ENCODE measurements at places on chromosomes 6 and 20.

DNA sequence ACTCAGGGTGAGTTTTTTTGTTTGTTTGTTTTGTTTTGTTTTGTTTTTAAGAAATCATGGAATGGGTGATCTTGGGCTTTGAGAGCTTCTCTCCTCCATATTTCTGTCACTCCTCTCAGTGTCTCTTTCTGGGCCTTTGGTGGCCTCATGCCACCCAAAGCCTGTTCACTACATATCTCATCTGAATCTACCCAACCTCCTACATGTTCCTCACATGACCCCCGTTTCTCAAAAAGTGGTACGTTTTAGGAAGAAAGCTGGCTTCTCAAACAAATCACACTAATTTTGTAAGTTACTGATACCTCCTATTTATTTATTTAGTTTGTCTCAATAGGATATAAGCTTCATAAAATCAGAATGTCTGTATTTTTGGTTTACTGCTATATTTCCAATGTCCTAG, 80.0 kb downstream of the SESN1 start:
- DNase-seq: no peak

- no peak for DNase-seq
Observed at GRCh38 chr20:60306105-60306504, 347.9 kb downstream of the CDH26 start.

DNA sequence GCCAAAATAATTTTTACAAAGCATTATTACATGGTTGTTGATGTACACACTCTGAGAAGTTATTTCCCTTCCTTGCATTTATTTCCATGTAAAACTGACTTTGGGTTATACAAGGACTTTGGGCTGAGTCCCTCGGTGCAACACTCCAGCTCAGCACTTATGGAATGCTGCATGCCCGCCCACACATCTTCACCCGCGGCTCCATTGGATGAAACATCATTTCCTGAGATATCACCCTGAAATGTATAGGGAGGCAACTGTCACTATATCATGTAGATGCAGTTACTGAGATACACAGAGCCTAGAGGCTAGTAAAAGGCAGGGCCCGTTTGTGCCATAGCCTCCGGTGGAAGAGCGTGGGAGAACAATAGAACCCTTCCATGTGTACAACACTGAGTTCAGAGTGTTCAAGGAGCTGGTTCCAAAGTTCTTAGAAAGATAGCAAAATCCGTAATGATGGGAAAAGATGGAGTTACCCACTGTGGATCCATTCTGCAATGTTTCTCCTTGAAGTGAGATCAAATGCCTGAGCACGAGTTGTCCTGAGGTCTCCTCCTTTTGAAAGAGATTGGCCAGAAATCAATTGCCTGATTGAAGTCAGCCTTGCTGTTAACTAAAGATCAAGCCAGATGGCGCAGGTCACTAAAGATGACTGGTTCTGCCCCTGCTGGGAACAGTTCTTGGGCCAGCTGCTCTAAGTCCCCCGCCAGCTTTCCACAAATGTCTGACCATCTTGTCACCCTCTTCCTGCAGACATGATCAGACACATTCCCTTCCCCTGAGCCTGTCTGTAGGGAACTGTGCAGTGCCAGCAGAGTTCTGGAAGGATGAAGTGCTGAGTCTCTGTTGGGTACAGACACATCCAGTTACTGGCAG, 100.9 kb upstream of the IYD start:
- DNase-seq: peak; percentile 9

DNA sequence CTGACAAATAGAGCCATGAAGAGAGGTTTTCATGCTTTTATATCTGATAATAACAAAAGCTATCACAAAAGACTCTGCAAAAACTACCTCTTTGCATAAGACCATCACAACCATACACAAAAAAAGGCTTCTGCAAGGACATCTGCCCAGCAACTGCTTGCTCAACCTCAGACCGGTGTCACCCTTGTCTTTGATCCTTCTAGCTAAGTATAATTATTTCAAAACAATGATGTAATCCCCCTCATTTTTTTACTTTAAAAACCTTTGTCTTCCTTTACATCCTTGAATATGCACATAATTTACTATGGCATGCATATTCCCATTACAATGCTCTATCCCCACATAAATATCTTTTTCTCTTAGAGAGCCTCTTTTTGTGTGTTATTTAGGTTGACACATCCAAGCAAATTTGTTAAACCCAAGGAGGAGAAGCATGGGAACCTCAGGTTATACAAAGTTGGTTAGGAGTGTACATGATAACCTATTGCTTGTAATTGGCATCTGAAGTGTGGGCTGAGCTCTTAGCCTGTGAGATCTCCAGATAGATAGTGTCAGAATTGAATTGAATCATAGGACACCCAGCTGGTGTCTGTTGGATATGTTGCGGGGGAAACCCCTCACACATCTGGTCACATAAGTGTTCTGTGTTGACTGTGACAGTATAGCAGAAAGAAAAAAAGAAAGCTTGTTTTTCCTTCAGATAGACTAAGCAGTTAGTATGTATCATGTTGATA, 20.7 kb upstream of the CGA start:
- DNase-seq: no peak

- no peak for DNase-seq
Observed at GRCh38 chr20:34375977-34376430, 12.9 kb downstream of the ITCH start.

GRCh38 chr20:46523696-46524328, 10.5 kb upstream of the ZNF334 start:
- no peak for DNase-seq

GRCh38 chr6:44624226-44624625, 236.7 kb downstream of the CDC5L start:
- DNase-seq: no peak

GRCh38 chr6:15977050-15977449, 151.8 kb upstream of the MYLIP start:
- no peak for DNase-seq

- no peak for DNase-seq
Observed at GRCh38 chr20:7959484-7959883, 19.2 kb upstream of the HAO1 start.

DNA sequence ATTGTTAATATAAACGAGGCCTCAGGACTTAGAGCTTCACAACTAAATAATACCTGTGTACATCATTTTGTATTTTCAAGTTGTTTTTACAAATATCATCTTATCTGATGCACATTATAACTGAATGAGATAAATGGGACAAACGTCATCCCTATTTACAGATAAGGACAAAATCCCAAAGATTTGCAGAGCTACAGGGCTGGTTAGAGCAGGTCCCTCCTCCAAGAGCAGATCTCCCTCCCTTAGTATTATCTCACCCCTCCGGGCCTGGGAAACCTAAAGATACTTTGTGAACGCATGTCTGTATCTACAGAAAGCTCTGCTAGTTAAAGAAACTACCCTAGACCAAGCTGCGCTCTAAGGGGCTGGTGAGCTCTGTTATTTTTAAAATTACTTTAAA, 130.4 kb upstream of the PROKR2 start:
- no peak for DNase-seq

GRCh38 chr6:142537612-142538478, 236.0 kb downstream of the ADGRG6 start:
- peak; percentile 3 for DNase-seq

DNA sequence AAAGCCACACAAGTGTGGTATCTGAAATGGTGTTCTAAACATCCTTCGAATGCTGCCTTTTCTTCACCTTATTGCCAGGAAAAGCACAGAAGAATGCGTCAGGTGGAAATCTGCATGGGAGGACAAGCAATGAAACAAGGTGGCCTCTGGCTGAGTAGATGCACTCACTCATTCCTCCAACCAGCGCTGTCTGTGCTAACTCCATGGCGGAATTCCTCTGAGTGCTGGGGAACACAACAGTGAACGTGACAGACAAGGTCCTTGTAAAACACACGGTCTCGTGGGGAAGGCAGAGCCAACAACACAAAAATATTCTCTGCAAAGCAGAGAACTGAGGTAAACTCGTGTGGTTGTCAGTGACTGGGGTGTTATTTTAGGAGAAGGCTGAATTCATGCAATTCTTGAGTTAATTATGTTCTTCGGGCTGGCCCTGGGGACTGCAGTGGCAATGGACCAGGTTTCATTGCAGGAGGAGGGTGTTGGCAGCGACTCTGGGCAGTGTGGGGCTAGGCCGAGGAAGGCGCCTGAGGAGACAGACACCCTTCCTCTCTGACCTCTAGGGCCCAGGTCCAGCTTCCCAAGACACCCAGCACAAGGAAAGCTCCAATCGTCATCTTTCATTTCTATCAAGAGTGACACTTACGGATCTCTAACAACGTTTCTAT, 339.7 kb downstream of the PRKN start:
- DNase-seq: no peak

DNA sequence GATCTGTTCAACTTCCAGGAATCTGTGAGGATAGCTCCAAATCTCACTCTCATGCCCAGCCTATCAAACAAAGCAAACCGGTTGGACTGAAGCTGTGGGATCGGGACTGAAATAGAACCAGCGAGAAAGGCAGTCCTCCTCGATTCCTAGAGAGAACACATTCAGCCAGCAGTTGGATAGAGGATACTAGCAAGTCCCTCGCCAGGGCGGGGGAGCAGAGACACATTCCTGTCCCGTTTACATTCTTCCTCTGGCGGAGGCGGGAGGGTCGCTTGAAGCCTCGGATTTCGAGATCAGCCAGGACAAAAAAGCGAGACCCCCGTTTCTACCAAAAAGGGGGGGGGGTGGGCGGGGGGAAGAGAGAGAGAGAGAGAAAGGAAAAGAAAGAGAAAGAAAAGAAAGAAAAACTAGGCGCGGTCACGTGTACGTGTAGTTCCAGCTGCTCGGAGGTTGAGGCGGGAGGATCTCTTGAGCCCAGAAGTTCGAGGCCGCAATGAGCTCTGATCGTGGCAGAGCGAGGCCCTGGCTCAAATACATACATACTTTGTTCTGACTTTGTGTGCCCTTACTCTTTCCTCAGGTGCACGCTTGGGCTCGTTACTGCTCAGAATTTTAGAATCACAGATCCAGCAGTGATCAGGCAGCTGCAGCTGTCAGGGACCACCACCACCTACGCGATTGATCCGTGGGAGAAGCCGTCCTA, 19.5 kb downstream of the ZNF311 start:
- DNase-seq: peak; percentile 92

GRCh38 chr20:58832457-58832856, 18.2 kb downstream of the GNAS-AS1 start:
- no peak for DNase-seq

DNA sequence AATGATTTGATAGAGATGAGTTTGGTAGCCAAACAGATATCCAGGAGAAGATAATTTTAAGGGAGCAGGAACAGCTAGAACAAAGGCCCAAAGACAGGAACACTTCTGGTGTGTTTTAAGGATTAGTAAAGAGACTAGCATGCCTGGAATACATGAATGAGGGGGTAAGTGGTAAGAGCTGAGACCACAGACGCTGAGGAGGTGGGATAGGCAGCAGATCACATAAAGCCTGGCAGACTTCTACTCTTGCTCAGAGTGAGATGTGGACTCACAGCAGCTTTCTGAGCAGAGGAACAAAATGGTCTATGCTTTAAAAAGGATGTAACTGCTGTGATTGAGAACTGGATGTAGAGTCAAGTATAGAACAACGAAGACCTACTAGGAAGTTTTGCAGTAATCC, 100.1 kb downstream of the EPHA7 start:
- no peak for DNase-seq

GRCh38 chr20:5127204-5127858, 523 bp downstream of the CDS2 start:
- peak; percentile 37 for DNase-seq

DNA sequence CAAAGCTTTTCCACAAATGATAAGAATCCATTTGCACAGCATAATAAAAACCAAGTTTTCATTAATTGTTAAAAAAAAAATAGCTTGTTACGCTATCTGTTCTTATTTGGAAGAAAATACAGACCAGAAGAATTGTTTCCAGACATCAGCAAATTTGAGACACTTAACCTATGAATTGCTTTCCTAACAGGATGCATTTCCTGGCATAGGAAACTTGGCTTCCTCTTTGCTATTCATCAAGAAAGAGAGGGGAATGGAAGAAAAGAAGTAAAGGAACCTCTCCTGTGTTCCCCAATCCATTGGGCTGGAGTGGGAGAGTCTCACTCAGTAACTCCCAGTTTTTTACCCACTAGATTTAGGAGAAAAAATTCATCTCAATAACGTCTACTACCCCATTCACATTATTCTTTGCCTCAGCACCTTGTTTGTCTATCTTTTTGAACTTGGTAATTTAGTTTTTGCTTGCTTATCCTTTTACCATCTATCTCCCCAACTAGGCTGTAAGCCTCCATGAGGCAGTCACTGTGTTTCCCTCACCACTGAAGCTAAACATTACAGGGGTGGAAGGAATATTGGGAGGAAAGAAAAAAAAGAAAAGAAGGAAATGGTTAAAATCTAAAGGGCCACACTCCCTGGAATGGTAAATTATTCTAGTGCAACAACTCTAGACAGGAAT, 150.3 kb downstream of the COL21A1 start:
- DNase-seq: no peak

DNA sequence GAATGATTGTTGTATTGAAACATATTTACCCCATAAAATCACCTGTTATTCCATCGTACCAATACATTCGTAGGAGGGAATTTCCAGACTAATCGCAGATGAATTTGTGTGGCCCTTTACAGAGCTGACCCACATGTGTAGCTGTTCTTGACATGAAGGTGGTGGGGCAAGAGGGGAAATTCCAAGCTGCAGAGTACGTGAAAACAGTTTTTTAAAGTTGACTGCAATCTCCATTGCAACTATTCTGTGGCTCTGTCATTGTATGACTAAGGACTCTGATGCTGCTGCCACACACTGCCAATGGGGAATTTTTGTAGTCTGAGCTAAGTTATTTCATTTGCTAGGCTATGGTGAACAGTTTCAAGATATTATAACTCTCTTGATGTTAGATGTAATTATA, 46.4 kb upstream of the ADTRP start:
- no peak for DNase-seq

DNA sequence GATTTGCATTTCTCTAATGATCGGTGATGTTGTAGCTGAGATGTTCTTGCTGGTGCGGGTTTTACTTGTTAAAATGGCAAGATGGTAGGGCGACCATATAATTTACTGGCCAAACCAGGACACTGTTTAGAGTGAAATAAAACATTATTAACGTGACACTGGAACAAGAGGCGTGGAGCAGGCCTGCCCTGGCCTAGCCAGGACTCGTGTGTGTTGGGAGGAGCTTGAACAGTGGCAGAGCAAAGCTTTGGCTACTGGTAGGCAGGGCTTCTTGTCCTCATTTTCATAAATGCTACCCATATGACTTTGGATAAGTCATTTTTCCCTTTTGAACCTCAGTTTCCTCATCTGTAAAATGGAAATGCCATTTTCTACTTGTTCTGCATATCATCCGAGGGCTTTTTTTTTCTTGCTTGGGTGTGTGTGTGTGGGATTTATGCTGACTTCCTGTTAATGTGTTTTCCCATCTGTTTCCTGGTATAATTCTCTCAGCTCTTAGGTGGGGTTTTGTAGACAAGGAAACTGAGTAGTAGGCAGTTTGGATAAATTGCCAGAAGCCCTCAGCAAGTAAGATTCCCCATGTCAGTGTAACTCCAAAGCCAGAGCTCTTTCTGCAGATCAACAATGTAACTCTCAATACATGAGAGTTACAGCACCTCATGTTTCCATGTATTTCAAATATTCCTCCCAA, 81.7 kb downstream of the TOX2 start:
- no peak for DNase-seq

- DNase-seq: no peak
Observed at GRCh38 chr6:100575921-100576320, 111.2 kb upstream of the SIM1 start.

GRCh38 chr20:16606468-16607070, 33.3 kb upstream of the KIF16B start:
- no peak for DNase-seq
